Anterior cingulate cortex (tissue), 58 donors: ENCODE measurements at places on chromosomes 2 and 18.

- no peak for DNase-seq
These were observed 928.7 kb downstream of the SLC4A3 start for GRCh38 chr2:220555961-220556630.

DNA sequence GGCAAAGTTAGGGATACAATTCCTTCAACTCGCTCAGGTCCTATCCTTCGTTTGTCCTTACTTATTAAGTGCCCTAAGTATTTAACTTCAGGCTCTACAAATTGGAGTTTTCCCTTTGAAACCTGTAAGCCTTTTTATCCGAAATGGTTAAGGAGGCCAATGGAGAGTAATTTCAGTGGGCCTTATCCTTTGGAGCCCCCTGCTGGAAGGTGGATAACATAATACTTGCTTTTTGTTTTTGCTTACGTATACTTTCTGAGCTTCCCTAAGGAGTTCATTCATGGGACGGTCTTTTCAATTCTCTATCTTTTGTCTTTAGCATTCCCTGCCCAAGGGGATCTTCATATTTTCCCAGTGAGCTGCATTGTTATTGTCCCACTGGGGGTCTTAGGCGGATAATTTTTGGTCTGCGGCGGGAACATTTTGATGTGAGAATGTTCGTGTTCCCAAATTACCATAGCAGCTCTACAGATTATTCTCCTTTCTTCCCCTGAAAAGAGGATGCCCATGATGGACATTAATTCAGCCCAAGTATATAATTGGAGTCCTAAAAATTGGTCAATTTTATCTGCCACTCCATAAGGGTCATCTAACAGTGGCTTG is 34.4 kb upstream of the TRAPPC8 start:
- DNase-seq = no peak

DNA sequence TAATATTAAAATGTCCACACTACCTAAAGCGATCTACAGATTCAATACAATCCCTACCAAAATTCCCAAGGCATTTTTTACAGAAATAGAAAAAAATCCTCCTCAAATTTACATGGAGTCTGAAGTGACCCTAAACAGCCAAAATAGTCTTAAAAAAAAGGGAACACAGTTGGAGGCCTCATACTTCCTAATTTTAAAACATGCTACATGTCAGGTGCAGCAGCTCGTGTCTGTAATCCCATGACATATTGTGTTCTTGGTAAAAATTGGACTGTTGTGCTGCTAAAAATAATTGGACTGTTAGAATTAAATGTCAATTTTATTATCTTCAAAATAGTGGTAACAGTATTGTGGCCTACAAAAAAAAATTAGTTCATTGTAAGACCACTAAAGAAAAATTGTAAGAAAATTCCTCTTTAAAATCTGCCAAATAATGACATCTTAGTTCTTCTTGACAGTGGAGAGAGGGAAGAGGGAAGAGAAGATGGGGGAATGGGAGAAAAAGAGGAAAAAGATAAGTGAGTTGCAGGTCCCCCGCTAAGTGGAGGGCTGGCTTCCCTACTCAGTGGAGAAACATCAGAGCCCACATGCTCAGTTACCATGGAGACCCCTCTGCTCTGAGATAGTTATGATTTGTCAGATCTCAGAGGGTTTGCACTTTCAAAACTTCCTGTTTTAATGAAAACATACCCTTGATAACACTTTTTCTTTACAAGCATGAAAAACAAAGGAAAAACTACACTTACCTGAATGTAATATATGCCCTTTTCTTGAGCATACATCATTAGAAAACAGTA is 46.5 kb downstream of the UNC50 start:
- DNase-seq = no peak

DNA sequence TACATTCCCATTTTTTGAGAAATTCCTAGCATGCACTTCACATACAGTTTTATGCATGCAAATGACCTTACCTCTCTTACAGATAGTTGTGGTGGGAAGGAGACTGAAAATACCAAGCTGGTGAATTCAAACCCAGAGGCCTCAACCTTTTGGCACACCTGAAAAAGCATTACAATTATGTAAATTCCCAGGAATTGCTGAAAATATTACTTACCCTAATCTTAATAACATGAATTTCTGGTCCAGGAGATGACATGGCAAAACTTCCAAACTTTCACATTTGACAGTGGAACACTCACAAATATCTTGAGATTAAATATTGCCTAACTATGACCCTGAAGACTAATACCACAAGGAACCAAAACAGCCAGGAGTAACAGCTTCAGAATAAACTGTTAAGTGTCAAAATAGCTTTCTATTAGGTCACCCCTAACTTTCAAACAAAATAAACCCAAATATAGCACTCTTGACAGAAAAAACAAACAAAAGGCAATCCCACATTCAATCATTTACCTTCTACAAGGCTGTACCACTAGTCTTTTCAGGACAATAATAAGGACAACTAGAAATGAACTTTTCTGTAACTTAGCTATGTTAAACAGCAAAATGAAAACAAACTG is 10.9 kb upstream of the PEX13 start:
- no peak for DNase-seq
